Osteoblast (primary cell): ENCODE measurements at places on chromosomes 3 and 15. TPM values are rescaled to one million over a fixed set of nuclear protein-coding genes. Genes with fewer than 3 reads are reported as not detected.

GRCh38 chr3:139123377-139124095 lies 78.8 kb upstream of the PRR23C start:
- H3K36me3 ChIP-seq: no peaks in the 10 kb centered on the region
- H3K27me3 ChIP-seq: no peaks in the 10 kb centered on the region
- no peak overlapping the region for H3K4me3 ChIP-seq

- no peaks in the 10 kb centered on the region for H3K36me3 ChIP-seq
- H3K27ac ChIP-seq: no peak overlapping the region
- DNase-seq: no peak
- H3K27me3 ChIP-seq: peaks cover 3% of the 10 kb centered on the region
- peaks cover 4% of the 10 kb centered on the region for H3K4me1 ChIP-seq
Observed at GRCh38 chr15:61080221-61081026, 148.7 kb downstream of the RORA start.

Gene ARHGEF3
- 21.7 and 22.7 TPM in 2 replicates for total RNA-seq

Gene MOBP
- total RNA-seq: not detected in 2 replicates
